ENCODE measurements at places on chromosomes 2 and 18. TPM values are rescaled to one million over a fixed set of nuclear protein-coding genes. Genes with fewer than 3 reads are reported as not detected.

The SLC4A5 gene
- total RNA-seq, result 3.7 TPM

The LRP1B gene
- not detected for total RNA-seq

The AQP12B gene
- not detected for total RNA-seq

The PROC gene
- total RNA-seq, result not detected

The VPS4B gene
- total RNA-seq, result 86.6 TPM

The ANKRD30B gene
- total RNA-seq, result not detected

The OR6B2 gene
- total RNA-seq, result not detected

The CYP27A1 gene
- 0.17 TPM for total RNA-seq

The ICOS gene
- 63.1 TPM for total RNA-seq

The ORC2 gene
- 46.7 TPM for total RNA-seq

The CFC1 gene
- total RNA-seq, result not detected

The EFEMP1 gene
- not detected for total RNA-seq

The OTOF gene
- 14.4 TPM for total RNA-seq

The TXNDC2 gene
- not detected for total RNA-seq

The STAT4 gene
- 95.0 TPM for total RNA-seq

The LIMS4 gene
- total RNA-seq, result 0.59 TPM

The UGT1A6 gene
- total RNA-seq, result not detected

The LAMA3 gene
- total RNA-seq, result not detected

The PLGLB2 gene
- 5.7 TPM for total RNA-seq

All from T-helper 1 cell treated with Interleukin-12 subunit alpha and Interleukin-12 subunit beta and Interleukin-4 antibody, amounts not matched to agents 30 ng/mL and 1 ng/mL, for 36 hours (primary cell).